Naive thymus-derived CD8-positive, alpha-beta T cell (primary cell): ENCODE measurements at places on chromosomes 7 and 10.

DNA sequence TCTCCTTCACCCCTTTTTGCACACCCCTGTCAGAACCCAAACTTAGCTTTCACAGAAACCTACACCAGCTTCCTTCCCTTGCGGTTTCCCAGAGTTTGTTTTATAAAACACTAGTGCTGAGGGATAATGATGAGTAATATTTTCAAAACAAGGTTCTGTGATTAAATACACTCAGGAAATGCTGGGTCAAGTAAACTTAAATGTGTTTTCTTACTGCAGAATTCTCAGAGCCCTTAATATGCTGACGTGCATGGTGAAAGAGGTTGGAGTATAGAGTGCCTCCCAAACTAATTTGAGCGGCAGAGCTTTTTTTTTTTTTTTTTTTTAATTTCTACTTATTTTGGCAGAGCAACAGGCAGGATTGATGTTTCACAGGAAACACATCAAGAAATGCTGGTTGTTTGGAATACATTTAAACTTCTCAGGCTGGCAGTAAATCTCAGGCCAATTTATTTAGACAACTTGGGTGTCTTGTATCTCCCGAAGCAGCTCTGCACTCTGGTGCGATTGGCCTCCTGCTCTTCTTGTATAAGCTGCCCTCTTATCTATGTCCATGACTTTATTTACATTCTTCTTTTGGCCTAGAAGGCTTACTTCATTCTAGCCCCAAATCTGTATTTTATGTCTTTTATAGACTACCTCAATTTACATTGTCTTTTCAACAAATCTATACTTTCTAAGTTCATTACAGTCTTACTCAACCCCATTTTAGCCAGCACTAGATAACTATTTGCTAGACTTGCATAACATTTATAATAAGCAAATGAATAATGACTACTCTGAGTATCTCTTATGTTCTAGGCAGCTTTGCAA, 165.4 kb downstream of the BMPER start:
- no peak overlapping the region for H3K27ac ChIP-seq
- H3K4me1 ChIP-seq = no peaks in the 10 kb centered on the region
- peaks cover 9% of the 10 kb centered on the region for H3K27me3 ChIP-seq
- DNase-seq = no peak
- H3K36me3 ChIP-seq = no peaks in the 10 kb centered on the region

GRCh38 chr10:95640891-95641315, 15.6 kb downstream of the ALDH18A1 start:
- no peak overlapping the region for H3K4me3 ChIP-seq
- peak overlapping the region; percentile 37 for H3K27ac ChIP-seq
- peaks cover 6% of the 10 kb centered on the region for H3K4me1 ChIP-seq
- DNase-seq = no peak

GRCh38 chr10:66680886-66681285, 244.9 kb upstream of the LRRTM3 start:
- H3K4me1 ChIP-seq = no peaks in the 10 kb centered on the region
- H3K36me3 ChIP-seq = no peaks in the 10 kb centered on the region
- H3K4me3 ChIP-seq = no peak overlapping the region

- no peak overlapping the region for H3K27ac ChIP-seq
- no peaks in the 10 kb centered on the region for H3K27me3 ChIP-seq
- H3K36me3 ChIP-seq = peaks cover 56% of the 10 kb centered on the region
- no peak overlapping the region for H3K4me3 ChIP-seq
- no peaks in the 10 kb centered on the region for H3K4me1 ChIP-seq
- no peak for DNase-seq
These were observed 23.0 kb downstream of the EDRF1 start for GRCh38 chr10:125742465-125742864.
